ENCODE measurements at places on chromosomes 12 and 14.
A peak's percentile ranks its signal among the peaks of the same experiment; 100 is the strongest.

DNA sequence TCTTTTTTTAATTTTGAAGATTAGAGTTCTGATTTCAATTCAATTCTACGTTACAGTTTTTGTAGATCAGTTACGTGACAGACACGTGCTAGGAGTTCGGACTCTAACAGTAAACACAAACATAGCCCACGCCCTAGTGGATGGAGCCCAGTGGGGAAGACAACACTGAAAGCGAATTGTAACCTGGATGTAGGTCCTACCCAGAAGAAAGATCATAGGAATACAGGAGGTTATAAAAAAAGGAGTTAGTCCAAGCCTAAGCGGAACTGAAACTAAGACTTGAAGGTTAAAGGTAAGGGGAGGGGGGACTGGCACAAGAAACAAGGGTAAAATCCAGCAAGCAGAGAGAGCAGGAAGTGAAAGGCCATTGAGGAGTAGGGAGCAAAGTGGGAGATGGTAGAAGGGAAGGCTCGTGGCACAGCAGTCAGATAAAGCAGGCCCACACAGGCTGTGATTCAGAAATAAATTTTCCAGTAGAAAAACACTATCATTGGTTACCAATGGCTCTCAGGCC lies 15.7 kb upstream of the CRY1 start:
- H3K4me3 ChIP-seq = no peak overlapping the region
- peaks cover 5% of the 10 kb centered on the region for H3K4me1 ChIP-seq
- peaks cover 21% of the 10 kb centered on the region for H3K27me3 ChIP-seq
- no peaks in the 10 kb centered on the region for H3K36me3 ChIP-seq
- DNase-seq = no peak

DNA sequence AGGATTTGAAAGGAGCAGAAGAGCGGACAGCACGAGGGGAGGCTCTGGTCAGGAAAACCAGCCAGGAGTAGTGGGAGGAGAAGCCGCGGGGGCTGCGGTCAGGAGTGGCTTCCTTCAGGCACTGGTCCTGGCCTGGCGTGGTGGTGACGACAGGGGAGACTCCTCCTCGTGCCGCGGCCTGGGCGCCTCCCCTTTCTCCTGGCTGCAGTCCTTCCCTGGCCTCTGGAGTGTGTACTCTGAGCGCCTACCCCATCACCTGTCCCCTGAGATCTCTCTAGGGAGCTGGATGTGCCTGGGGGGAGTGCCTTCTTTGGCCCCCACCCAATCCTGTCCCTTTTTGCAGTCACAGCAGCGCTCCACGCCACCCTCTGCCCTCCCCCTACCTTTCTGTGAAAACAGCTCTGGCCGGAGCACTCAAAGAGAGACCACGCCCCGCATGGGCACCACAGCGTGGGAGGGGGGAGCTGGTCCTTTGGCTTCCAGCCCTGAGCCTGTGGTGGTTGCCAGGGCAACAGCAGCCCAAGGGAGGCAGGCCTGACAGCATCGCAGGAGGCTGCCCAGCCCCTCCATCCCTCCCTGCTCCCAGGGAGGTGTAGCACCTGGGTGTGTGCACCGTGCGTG lies 125.9 kb downstream of the CALM1 start:
- no peak overlapping the region for H3K4me3 ChIP-seq
- H3K27ac ChIP-seq = no peak overlapping the region
- no peaks in the 10 kb centered on the region for H3K36me3 ChIP-seq
- DNase-seq = no peak
- H3K27me3 ChIP-seq = peaks cover 4% of the 10 kb centered on the region

DNA sequence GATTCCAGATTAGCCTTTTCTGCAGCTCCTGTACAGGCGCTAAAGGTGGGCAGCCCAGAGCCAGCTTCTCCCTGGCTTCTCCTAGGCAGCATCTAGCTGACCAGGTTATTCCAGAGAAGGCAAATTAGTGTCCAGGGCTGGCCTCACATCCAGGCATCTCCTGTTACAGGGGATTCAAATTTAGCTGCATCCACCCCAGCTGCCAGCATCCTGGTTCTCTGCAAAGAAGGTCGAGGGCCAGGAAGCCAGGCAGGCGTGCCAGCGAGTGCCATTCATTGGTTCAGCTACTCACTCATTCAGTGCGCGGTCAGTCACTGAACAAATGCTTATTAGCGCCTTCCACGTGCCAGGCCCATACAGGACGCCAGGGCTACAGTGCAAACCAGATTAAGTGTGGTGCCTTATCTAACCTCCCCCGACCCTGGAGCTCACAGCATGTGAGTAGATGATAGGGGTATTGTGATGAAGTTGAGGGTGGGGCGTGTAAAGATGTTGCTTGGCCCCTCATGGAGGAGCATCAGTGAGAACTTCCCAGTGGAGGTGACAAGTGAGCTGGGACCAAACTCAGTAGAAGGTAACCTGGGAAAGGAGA lies 15.7 kb upstream of the FAM222A start:
- peaks cover 2% of the 10 kb centered on the region for H3K4me1 ChIP-seq
- no peak overlapping the region for H3K27ac ChIP-seq
- DNase-seq = no peak
- peaks cover 9% of the 10 kb centered on the region for H3K27me3 ChIP-seq
- no peak overlapping the region for H3K4me3 ChIP-seq

DNA sequence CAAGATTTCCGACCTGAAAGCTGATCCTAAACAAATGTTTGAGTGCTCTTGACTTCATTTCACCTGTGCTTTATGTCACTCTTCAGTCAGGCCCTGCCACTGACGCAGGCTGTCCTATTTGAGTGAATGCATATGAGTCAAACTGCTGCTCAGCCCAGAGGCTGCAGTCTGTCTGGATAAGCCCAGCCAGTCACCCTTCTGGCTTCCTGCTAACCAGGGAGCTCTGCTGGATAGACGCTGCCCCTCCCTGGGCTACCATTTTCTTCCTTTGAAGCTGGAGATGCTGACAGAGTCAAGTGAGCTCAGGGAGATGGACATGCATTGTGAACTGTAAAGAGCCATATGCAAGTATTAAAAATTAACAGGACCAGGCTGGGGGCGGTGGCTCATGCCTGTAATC lies 5.1 kb upstream of the TUNAR start:
- H3K36me3 ChIP-seq = no peaks in the 10 kb centered on the region
- H3K4me3 ChIP-seq = no peak overlapping the region
- peaks cover 40% of the 10 kb centered on the region for H3K27me3 ChIP-seq
- DNase-seq = no peak
- H3K4me1 ChIP-seq = no peaks in the 10 kb centered on the region
- H3K27ac ChIP-seq = no peak overlapping the region

- H3K27ac ChIP-seq = no peak overlapping the region
- H3K27me3 ChIP-seq = no peaks in the 10 kb centered on the region
- H3K4me1 ChIP-seq = no peaks in the 10 kb centered on the region
- peaks cover 64% of the 10 kb centered on the region for H3K36me3 ChIP-seq
- DNase-seq = no peak
- H3K4me3 ChIP-seq = no peak overlapping the region
Measured at GRCh38 chr12:62588916-62589315, 122.3 kb downstream of the MON2 start.

DNA sequence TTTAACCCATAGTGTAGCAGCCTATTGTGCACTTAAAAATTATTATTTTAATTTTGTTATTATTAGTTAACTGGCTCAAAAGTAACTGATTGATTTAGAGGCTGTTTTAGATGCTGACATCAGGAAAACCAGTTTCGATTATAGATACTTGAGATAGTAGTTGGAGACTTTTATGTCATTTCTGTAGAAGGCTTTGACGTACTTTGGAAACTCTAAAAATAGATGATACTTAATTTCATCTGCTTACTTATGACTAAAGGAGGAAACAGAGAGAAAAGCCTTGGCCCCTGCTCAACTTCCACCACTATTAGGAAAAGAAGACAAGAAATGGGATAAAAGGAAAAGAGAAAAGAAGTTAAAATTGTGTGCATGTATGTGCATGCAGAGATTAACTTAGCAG lies 219.3 kb upstream of the HMGA2 start:
- DNase-seq = no peak
- H3K27ac ChIP-seq = peak overlapping the region; percentile 77
- no peaks in the 10 kb centered on the region for H3K36me3 ChIP-seq
- H3K27me3 ChIP-seq = peaks cover 32% of the 10 kb centered on the region
- no peak overlapping the region for H3K4me3 ChIP-seq

- peaks cover 21% of the 10 kb centered on the region for H3K27me3 ChIP-seq
- no peaks in the 10 kb centered on the region for H3K4me1 ChIP-seq
- no peak overlapping the region for H3K4me3 ChIP-seq
- H3K27ac ChIP-seq = no peak overlapping the region
- no peaks in the 10 kb centered on the region for H3K36me3 ChIP-seq
- DNase-seq = no peak
Measured at GRCh38 chr12:119491814-119492213, 101.8 kb upstream of the TMEM233 start.

DNA sequence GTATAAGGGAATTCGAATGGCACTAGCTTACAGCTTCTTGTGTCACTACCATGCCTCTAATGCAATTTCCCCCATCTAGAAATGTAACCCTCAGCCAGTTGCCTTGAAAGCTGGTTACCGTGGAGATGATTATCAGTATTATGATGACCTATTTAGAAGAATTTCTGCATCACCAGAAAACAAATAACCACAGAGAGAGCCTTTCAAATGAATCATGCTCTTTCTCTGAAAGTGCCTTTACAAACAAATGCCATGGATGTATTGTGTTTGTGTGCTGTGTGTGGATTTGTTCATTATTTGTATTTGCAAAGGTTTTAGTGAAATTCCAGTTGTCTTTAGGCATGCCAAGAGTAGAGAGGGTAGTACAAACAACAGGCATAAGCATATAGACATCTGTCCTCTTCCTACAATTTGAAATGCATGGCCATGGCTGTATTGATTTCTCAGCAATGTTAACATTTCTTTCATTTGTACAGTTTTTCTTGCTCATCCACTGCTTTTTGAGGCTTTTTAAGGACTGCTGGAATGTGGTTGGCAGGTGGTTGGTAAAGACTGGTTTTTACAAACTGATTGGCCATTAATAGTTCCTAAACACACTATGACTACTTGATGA lies 266.5 kb downstream of the PAWR start:
- H3K4me1 ChIP-seq = no peaks in the 10 kb centered on the region
- no peak overlapping the region for H3K4me3 ChIP-seq
- no peaks in the 10 kb centered on the region for H3K27me3 ChIP-seq
- no peak overlapping the region for H3K27ac ChIP-seq
- DNase-seq = no peak

GRCh38 chr12:6432991-6433390 lies 11.8 kb upstream of the CD27 start:
- peaks cover 72% of the 10 kb centered on the region for H3K4me1 ChIP-seq
- no peaks in the 10 kb centered on the region for H3K27me3 ChIP-seq
- no peak overlapping the region for H3K4me3 ChIP-seq
- peak overlapping the region; percentile 90 for H3K27ac ChIP-seq

DNA sequence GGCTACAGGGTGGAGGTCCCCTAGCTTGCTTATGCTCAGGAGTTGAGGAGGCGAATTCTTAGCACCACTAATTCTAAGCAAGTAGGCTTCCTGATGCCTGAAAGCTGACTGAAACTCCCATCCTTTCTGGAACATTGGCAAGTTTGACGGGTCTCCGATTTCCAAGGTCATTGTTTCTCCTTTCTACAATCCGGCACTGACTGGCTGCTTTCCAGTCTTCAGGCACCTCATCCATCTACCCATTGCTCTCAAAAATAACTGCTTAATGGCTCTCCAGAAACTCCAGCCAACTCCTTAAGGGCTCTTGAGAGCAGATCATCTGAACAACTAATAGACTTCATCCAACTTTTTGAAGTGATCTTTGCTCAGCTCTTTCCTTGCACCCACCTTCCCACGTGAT lies 13.3 kb downstream of the REM2 start:
- DNase-seq = no peak
- H3K4me3 ChIP-seq = no peak overlapping the region
- H3K27me3 ChIP-seq = no peaks in the 10 kb centered on the region
- H3K4me1 ChIP-seq = peaks cover 15% of the 10 kb centered on the region

GRCh38 chr12:123655420-123655819 lies 15.5 kb upstream of the TCTN2 start:
- no peak overlapping the region for H3K4me3 ChIP-seq
- no peaks in the 10 kb centered on the region for H3K27me3 ChIP-seq
- DNase-seq = no peak
- peaks cover 14% of the 10 kb centered on the region for H3K4me1 ChIP-seq
- no peak overlapping the region for H3K27ac ChIP-seq

GRCh38 chr12:128269181-128269591 lies 2.2 kb downstream of the TMEM132C start:
- no peak overlapping the region for H3K27ac ChIP-seq
- no peaks in the 10 kb centered on the region for H3K4me1 ChIP-seq
- no peak for DNase-seq
- peaks cover 58% of the 10 kb centered on the region for H3K27me3 ChIP-seq
- no peak overlapping the region for H3K4me3 ChIP-seq
- no peaks in the 10 kb centered on the region for H3K36me3 ChIP-seq

DNA sequence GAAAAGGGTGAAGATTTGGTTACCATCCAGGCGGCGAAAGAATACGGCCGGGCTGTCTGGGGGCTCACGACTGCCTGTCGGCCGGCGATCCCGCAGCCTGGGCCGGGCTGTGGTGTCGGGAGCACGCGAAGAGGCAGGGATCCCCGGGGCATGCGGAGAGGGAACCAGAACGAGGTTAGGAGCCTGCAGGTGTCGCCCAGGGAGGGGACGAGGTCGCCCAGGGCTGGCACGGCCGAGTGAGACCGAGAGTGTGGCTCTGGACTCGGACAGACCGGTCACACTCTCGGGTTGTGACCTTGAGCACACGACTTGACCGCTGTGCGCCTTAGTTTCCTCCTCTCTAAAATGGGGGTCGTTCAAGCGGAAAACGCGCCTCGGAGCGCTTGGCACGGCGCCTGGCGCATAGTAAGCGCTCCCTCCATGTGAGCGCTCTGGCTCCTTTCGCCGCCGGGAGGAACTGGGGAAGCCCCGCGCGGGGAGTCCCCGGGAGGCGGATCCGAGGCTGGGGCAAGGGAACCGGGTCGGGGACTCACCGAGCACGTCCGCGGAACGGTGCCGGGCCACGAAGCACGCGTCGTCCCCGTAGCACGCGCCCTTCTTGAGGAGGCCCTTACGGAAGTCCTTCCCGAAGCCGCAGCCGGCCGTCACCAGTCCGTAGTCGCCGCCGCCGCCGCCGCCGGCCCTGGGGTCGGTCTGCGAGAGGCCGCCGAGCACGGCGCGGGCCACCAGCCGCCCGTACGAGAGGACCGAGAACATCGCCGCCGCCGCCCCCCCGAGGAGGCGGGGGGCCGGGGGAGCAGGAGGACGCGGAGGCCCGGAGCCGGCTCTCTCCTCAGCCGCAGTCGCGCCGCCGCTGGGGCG lies 612 bp downstream of the PPTC7 start:
- H3K27me3 ChIP-seq = no peaks in the 10 kb centered on the region
- H3K27ac ChIP-seq = peak overlapping the region; percentile 100
- peaks cover 69% of the 10 kb centered on the region for H3K4me1 ChIP-seq
- H3K36me3 ChIP-seq = peaks cover 32% of the 10 kb centered on the region
- peak overlapping the region; percentile 92 for H3K4me3 ChIP-seq
- peak; percentile 85 for DNase-seq

- no peaks in the 10 kb centered on the region for H3K36me3 ChIP-seq
- H3K4me1 ChIP-seq = no peaks in the 10 kb centered on the region
- no peak overlapping the region for H3K27ac ChIP-seq
- no peak overlapping the region for H3K4me3 ChIP-seq
Measured at GRCh38 chr14:88364710-88365413, 20.6 kb upstream of the SPATA7 start.
